ENCODE measurements at places on chromosomes 16 and 17. TPM values are rescaled to one million over a fixed set of nuclear protein-coding genes. Genes with fewer than 3 reads are reported as not detected.

Gene MYADML2
- not detected for total RNA-seq

Gene C17orf113
- total RNA-seq: 0.22 TPM

Gene HS3ST2
- total RNA-seq: not detected

Gene DLX3
- not detected for total RNA-seq

Gene CPHXL2
- total RNA-seq: not detected

Gene CRISPLD2
- total RNA-seq: 1.7 TPM

Gene MT1A
- total RNA-seq: not detected

Gene ALOX15
- total RNA-seq: not detected

Gene PPY
- total RNA-seq: not detected

Gene PRAC2
- not detected for total RNA-seq

Gene PIPOX
- total RNA-seq: 6.0 TPM

Gene CDC6
- 2.0 TPM for total RNA-seq

Gene ANKFN1
- total RNA-seq: not detected

Gene KRT33B
- not detected for total RNA-seq

Gene AURKB
- 1.1 TPM for total RNA-seq

Gene EPOP
- total RNA-seq: 0.89 TPM

Gene KRTAP1-1
- not detected for total RNA-seq

Gene TOM1L1
- not detected for total RNA-seq

Gene HOXB7
- 0.22 TPM for total RNA-seq

Gene KATNIP
- 18.9 TPM for total RNA-seq

Gene NEUROD2
- not detected for total RNA-seq

Gene CDRT15L2
- total RNA-seq: not detected

Measured in CD8-positive, alpha-beta T cell (primary cell).